ENCODE measurements at places on chromosomes 2 and 18.
A peak's percentile ranks its signal among the peaks of the same experiment; 100 is the strongest.

- DNase-seq, result no peak
Measured at GRCh38 chr2:147836099-147836498, 8.7 kb upstream of the ACVR2A start.

DNA sequence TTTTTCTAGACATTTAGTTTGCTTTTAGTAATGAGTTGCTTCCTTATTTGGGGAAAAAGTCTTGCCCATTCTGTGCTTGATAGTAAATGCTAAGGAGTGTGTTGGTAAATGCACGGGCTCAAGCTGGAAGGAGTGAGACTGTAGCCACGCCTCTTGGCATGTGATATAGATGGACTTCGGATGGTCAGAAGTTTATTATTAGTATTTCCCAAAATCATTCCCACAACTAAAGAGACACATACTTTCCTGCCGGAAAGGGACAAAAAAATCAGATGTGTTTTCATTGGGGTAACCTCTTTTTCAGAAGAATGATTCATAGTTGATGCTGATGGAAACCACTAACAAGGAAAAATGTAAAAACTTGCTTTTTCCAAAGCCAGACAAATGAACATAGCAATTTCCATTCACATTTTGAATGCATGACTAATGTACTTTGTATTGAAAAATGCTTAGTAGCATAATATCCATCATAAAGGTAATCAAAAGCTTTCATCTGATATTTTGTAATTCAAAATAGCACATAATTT is 133.2 kb downstream of the ZNF532 start:
- DNase-seq, result no peak

- DNase-seq, result no peak
Measured at GRCh38 chr2:198546122-198546521, 741.7 kb downstream of the PLCL1 start.

GRCh38 chr18:9861157-9861556 is 24.6 kb upstream of the TXNDC2 start:
- DNase-seq, result no peak

- no peak for DNase-seq
Measured at GRCh38 chr2:2302359-2302758, 28.7 kb downstream of the MYT1L start.

- peak; percentile 70 for DNase-seq
Measured at GRCh38 chr2:113324684-113325160, 46.0 kb upstream of the PAX8 start.

DNA sequence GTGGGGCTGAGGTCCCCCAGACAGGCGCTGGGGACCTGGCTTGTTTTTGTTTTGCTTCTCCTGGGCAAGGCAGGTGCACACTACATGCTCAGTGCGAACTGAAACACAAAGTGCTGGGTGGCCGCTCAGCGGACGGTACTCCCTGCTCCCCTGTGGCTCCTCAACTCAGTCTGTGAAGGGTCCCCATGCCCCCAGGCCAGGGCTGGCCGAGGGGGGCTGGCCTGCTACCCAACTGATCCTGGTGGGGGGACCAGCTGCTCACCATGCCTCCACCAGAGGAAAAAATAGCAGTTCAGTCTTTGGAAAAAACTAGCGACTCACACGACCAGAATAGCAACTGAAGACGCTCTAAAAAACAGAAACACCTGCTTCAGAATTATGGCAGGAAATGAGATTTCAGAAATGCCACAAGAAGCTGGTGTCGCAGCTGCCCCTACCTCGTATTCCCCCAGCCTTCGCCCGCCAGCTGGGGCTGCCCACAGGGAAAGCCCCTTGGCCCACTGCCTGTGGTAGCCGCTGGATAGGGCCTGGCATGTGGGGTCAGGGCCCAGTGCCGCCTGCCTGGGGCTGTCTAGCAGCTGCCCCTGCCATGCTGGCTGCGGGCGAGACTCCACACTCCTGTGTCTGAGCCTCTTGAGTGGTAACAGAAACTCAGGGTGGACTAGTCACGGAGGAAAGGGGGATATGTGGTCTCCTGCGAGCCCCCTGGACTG is 43.7 kb downstream of the MEX3C start:
- DNase-seq, result no peak

All from NCI-H1105 (cell line).